Frontal cortex (tissue), 4 donors: ENCODE measurements at places on chromosomes 4 and X.

DNA sequence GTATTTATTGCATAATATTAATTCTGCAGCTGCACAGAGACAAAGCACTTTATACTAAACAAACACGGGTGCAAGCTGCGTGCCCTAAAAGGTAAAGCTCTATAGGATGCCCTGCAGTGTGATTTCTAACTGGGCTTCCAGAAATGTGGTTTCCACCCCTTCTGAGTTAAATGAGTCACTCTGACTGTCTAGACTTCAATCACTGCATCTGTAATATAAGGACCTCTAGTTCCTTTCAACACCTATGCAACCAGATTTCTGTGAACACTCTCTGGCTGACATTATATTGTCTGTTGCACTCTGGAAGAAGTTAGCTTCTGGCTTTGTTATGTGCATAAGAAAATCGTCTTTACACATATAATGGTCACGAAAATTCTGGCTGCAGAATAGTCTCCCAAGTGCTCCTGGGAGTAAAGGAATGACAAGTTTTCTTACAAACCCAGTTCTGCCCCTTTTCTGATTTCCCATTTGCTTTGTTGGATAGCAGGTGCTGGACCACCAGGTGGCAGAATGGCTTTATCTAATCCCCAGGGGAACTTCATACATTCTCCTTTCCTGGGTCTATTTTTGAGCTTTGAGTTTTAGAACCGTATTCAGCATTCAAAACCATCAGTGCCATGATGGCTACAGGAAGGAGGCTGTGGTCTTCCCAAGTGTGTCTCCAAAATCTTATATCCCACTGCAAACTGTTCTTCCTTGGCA, 842.2 kb downstream of the STIM2 start:
- DNase-seq, result no peak

GRCh38 chrX:72348247-72348979, 42.7 kb upstream of the CITED1 start:
- DNase-seq, result no peak

GRCh38 chr4:110155654-110156053, 42.8 kb downstream of the ELOVL6 start:
- no peak for DNase-seq

DNA sequence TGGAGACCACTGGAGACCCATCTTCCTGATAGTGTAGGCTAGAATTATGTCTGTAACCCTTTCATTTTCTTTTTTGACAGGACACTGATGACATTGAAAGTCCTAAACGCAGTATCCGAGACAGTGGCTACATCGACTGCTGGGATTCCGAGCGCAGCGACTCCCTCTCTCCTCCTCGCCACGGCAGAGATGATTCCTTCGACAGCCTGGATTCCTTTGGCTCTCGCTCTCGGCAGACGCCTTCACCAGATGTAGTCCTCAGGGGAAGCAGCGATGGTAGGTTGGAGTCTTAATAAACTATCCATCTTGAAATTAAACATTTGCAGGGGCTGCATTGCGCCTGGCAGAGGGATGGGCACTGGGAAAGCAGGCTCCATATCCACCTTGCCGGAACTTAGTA, 75.4 kb downstream of the LIMCH1 start:
- no peak for DNase-seq

GRCh38 chr4:24419181-24420034, 164.9 kb downstream of the DHX15 start:
- DNase-seq, result peak; percentile 34

GRCh38 chrX:82813671-82814078, 694.4 kb upstream of the POU3F4 start:
- DNase-seq, result no peak

GRCh38 chrX:43735957-43736356, 79.9 kb downstream of the MAOA start:
- no peak for DNase-seq

- DNase-seq, result no peak
These were observed 314.5 kb downstream of the GPAT3 start for GRCh38 chr4:83850435-83850834.

GRCh38 chr4:105895583-105896460, 551 bp downstream of the NPNT start:
- peak; percentile 18 for DNase-seq

- DNase-seq, result no peak
These were observed 9.3 kb upstream of the EFHC2 start for GRCh38 chrX:44352758-44353157.

- no peak for DNase-seq
These were observed 234.3 kb downstream of the LAS1L start for GRCh38 chrX:65300104-65300809.

- no peak for DNase-seq
These were observed 183.6 kb upstream of the FTHL17 start for GRCh38 chrX:31255310-31256033.

GRCh38 chr4:13483768-13484121, 395 bp downstream of the RAB28 start:
- DNase-seq, result peak; percentile 16

DNA sequence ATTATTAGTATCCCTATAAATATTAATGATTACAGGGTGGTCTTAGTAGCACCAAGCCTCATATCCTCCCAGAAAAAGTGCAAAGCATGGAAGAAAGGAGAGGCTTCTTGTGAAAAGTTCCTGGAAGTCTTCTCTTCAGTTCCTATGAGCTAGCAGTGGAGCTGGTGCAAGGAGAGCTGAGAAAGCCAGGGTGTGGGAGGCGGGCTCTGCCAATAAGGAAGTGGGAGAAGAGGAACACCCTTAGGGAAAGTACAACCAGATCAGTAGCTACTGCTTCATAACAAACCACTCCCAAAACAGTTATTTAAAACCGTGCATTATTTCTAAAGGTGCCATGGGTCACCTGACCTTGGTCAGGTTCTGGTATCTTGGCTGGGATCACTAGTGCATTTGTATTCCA, 72.4 kb downstream of the MAP9 start:
- no peak for DNase-seq
